ENCODE measurements at places on chromosomes 3 and 15. TPM values are rescaled to one million over a fixed set of nuclear protein-coding genes. Genes with fewer than 3 reads are reported as not detected.

Gene FANCI
- total RNA-seq, result 203 TPM

Gene ZNF774
- total RNA-seq, result 1.1 TPM

Gene NANOGP8
- not detected for total RNA-seq

Gene BCL2A1
- total RNA-seq, result 14.2 TPM

Gene GCSAM
- total RNA-seq, result 9.9 TPM

Gene NR1I2
- total RNA-seq, result not detected

Gene ZNF502
- 1.7 TPM for total RNA-seq

Gene PRICKLE2
- not detected for total RNA-seq

Gene SAXO2
- 14.3 TPM for total RNA-seq

Gene SH2D7
- not detected for total RNA-seq

Gene GOLGA8T
- total RNA-seq, result not detected

GRCh38 chr15:66729331-66729951 lies 27.4 kb downstream of the SMAD6 start:
- DNase-seq, result no peak

- DNase-seq, result no peak
These were observed 819 bp upstream of the RPL24 start for GRCh38 chr3:101687142-101687931.

DNA sequence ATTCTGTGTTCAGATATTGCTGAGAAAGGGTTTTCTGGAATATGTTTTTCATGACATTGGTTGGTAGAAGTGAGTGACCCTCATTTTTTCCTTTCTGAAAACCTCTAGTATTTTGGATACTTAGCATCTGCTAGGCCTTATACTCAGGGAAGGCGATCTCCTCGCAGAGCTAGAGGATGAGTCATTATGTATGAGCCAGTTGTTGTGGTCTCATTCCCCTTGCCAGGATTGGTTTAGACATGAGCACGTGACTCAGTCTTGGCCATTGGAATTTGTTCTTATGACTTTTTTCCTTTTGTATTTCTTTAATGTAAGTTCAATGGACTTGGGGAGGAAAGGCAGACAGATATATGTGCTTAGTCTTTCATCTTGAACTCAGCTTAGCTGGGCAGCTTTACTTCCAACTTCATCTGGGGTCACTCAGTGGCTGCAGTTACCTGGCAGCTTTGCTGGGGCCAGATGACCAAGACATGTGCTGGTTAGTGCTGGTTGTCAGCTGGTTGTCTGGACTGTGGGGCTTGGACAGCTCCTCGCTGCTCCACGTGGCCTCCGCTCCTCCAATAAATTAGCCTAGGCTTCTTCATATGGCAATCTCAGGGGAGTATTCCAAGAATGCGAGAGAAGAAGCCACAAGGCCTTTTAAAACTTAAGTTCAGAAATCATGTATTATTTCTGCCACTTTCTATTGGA lies 207.5 kb downstream of the IL20RB start:
- DNase-seq, result no peak

DNA sequence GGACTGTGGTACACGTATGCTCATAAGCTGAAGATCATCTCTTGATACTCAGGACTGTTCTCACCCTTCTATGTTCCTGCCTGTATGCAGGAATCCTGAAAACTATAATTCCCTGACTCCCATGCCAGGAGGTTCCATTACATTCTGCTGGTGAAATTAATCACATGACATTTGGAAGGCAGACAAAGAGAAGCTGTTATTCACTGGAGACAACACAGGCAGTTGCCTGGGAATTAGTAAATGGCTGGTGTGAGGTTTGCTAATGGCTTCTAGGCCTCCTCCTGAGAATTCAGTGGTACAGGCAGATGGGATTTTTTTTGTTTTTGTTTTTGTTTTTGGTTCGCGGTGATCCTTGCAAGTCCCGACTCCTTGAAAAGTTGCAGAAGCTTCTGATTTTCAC lies 91.4 kb downstream of the CTNNB1 start:
- no peak for DNase-seq

- DNase-seq, result no peak
These were observed 2.8 kb upstream of the HERC1 start for GRCh38 chr15:63836579-63836978.

GRCh38 chr3:185508335-185508991 lies 9.6 kb upstream of the TMEM41A start:
- DNase-seq, result no peak

DNA sequence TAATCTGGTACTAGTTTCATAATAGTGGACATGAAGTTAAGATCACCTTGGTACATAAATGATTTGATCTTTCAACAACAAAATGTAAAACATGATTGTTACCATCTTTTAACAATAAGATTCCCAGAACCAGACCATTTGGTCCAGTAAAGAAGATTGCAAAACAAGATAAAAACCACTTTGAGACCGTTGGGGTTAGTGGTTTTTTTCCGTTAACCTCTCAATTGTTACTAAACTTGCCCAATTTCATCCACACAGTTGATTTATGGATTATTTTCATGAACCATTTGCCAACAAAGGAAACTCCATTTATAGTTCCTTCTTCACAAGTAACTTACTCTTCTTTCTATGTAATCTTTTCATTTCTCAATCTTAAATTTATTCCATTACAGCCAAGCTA lies 53.8 kb downstream of the ATP8B4 start:
- no peak for DNase-seq

DNA sequence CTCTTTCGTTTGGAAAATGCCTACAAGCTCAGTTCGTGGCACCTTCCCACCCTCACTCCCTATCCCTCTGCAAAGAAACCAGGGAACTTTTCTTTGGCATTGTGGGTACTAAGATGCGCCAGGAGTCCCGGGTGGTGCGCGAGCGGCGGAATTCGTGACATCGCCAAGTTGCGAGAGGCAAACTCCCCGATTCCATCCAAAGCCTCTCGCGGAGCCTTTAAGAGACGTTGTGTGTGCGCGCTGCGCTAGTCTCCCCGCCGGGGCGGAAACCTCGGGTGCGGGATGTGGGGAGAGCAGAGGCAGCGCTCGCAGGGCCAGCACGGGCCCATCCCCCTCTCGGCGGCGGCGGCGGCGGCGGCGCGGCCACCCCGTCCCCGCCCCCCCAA lies 443 bp upstream of the NR2F2 start:
- DNase-seq, result no peak

GRCh38 chr3:126194713-126195305 lies 14.4 kb upstream of the ALDH1L1 start:
- no peak for DNase-seq

DNA sequence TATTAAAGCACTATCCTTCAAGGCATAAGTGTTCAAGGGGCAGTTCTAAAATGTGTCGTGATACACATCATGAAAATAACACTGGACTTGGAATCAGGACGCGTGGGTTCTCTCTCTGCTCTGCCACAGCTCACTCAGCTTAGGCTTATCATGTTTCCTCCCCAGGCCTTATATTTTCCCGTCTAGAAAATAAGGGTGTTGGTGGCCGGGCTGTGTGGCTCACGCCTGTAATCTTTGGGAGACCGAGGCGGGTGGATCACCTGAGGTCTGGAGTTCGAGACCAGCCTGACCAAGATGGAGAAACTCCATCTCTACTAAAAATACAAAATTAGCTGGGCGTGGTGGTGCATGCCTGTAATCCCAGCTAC lies 223.0 kb downstream of the OPA1 start:
- no peak for DNase-seq

- no peak for DNase-seq
These were observed 29.5 kb downstream of the DNAH1 start for GRCh38 chr3:52345521-52346109.

DNA sequence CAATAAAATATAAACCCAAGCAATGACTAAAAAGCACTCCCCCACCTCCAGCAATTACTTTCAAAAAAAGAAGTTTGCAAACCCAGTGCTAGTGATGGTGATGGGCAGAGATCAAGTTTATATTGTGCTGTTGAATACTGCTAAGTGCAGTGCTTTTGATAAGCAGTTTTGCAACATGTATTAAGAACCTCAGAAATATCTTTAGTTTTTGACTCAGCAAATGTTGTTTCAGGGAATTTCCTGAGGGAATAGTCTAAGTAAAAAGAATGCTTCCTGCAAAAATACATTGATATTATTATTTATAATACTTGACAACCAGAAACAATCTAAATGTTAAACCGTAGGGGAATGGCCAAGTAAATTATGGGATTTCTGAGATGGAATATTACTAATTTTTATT lies 69.3 kb downstream of the ADAMTSL3 start:
- no peak for DNase-seq

- no peak for DNase-seq
These were observed 12.8 kb downstream of the MYL3 start for GRCh38 chr3:46850468-46850779.

DNA sequence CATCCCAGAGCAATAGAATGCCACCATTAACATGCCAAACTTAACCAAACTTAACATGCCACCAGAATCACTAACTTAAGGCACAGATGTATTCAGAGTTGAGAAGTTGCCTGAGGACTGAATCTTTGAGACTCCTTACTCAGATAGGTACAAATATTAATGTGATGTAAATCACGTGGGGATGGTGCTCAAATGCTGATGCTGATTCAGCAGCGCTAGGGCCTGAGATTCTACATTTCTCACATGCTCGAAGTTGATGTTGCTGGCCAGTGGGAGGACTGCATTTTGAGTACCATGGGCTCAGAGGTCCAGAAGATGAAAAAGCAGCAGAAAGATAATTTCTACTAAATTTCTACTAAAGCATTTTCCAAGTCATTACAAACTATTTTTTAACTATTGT lies 54.1 kb downstream of the RPL22L1 start:
- DNase-seq, result no peak

DNA sequence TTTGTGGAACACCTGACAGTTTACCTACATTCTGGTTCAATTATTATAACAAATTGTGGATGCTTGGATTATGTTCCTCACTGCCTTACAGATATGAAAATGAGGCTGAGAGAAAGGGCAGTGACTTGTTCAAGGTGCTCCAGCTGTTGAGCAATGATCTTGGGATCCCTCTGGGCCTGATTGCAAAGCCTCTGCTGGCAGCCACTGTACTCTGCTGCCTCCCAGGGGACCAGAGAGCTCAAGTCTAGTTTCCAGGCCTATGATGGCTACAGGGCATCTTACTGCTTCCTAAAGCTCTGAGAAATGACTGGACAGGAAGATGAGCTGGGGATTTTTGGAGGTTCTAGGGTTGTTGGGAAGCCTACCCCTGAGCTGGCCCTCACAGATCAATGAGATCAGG lies 2.3 kb upstream of the SHC4 start:
- no peak for DNase-seq

- no peak for DNase-seq
These were observed 15.4 kb downstream of the RAB6B start for GRCh38 chr3:133880287-133880686.

DNA sequence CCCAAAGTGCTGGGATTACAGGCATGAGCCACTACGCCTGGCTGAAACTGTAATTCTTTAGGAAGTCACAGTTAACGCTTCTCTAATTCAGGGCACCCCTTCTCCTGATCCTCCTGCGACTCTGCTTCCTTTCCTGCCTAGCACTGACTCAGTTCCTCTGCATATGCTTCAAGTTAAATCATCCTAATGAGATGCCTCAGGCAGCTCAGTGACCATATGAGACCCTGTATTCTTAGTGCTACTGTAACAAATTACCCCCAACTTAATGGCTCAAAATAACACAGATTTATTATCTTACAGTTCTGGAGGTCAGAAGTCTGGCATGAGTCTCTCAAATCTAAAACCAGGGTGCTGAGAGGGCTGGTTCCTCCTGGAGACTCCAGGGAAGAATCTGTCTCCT lies 271.8 kb upstream of the LYSMD4 start:
- no peak for DNase-seq

GRCh38 chr15:66006986-66007385 lies 137.7 kb downstream of the RAB11A start:
- no peak for DNase-seq

- DNase-seq, result no peak
These were observed 230.6 kb downstream of the THRB start for GRCh38 chr3:24264011-24264410.

- DNase-seq, result no peak
These were observed 71.9 kb upstream of the FBN1 start for GRCh38 chr15:48717458-48717857.

- DNase-seq, result no peak
These were observed 84.7 kb downstream of the MRPL46 start for GRCh38 chr15:88382482-88382983.

Data from activated CD4-positive, alpha-beta T cell treated with anti-CD3 and anti-CD28 coated beads, Interleukin-2, amount 10 ng/mL, durations not matched to agents 7 days and 5 days (primary cell).